ENCODE measurements at places on chromosomes 1 and 21.
A peak's percentile ranks its signal among the peaks of the same experiment; 100 is the strongest.

- no peak for DNase-seq
These were observed 44.1 kb upstream of the ACTL8 start for GRCh38 chr1:17710889-17711576.

DNA sequence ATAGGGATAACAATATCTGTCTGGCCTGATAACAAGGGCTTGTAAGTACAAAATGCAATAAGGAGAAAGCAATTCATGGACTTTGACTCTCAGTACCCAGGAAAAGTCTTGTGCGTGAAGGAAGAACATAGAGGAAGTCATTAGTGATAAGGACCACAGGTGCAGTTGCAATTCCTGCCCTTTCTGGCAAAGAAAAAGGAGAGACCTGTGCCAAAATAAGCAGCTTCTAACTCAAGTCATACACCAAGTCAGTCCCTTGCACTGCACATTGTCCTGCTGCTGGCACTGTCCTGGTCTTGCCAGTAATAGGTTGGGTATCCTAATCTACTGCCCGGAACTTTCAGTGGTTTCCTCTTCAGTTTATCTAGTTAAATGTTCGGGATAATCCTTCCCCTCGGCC lies 14.8 kb upstream of the SOD1 start:
- no peak for DNase-seq

GRCh38 chr1:94729267-94729666 lies 90.9 kb upstream of the SLC44A3 start:
- DNase-seq = no peak

DNA sequence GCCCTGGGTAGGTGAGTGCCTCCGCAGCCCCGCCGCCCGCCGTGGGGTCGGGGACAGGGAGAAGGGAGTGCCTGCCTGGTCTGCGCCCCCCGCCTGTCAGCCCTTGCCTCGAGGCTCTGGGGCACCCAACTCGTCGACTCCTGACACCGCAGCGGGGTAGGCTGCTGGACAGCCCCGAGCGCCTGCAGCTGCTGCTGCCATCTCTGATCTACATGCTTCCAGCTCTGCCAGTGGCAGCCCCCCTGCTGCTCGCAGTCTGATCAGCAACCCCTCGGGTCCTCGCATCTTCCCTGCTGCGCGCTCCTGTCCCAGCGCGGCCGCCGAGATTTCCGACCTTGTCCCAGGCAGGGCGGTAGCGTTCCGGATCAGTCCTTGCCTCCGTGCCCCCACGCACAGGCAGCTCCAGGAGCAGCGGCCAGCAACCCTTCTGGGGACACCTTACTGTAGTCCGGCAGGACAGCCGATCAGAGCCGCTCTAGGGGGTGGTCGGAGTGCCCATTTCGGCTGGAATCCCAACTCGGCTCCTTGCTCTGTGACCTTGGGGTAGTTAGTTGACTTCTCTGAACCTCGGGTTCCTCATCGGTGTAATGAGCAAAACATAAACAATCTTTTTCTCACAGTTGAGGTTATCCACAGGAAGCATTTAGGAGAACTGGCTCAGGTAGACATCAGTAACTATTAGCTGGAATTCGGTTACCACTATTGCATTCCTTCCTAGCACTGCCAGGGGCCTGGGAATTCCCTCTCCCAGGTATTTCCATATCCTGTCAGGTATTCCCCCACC lies 540 bp downstream of the BCAN start:
- DNase-seq = no peak

DNA sequence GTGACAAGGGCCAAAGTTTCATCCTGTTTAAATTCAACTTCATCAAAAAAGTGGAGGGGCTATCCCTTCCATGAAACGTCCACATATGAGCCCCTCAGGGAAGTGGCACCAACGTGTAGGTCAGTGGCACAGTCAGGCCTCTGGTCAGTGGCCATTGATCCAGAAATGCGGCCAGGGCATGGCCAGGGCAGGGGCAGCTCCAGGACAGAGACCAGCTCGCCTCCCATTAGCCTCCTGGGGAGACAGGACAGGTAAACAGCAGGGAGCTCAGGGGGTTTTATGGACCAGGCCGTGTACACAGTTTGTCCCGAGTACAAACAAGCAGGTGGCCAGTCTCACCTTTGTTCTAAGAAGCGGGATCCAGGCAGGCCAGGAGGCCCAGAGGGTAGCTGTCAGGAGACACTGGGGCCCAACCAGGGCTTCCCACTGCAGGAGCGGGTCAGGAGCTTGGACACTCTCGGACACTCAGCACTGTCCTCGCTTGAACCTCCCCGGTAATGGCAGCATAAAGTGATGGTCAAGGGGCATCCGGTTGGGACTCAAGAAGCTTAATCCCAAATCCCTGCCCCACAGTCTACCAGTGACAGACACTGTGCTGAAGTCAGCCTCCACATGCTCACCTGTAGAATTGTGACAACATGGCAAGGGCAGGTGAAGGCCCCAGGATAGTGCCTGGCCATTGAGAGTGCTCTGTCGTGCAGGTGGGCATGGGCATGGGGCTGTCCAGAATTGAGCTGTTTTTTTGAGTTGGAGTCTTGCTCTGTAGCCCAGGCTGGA lies 144.1 kb upstream of the ERRFI1 start:
- no peak for DNase-seq

DNA sequence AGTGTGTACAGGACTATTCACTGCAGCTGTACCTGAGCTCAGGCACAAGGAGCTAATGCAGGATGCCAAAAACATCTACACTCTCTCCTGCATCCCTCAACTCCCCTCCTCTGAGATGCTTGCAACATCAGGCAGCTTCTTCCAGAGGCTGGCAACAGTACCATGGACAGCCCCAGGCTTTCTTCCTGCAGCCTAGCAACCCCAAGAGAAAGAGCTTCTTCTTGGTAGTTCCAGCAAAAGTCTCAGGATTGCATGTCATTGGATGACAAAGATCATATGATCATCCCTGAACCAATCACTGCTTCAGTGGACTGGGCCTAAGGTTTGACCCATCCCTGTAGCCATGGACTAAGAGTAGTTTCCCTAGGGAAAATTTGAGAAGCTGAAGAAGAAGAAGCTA lies 46.7 kb downstream of the CAMK2N1 start:
- peak; percentile 10 for DNase-seq

DNA sequence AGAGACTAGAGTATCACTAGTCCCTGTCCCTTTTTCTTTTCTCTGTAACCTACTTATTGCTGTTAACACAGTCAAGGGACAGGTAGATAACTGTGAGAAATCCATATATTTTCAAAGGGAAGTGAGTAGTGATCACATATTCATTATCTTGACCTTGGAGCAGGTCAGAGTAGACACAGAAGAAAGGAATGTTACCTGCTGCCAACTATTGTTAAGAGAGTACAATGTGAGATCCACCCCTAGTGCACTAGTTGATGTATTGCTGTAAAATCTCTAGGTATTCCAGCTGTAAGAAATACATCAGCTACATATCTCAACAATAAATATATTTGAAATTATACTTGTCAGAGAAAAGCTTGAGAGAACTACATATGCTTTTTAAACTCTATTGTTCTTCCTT lies 68.7 kb upstream of the ADGRL2 start:
- DNase-seq = no peak

DNA sequence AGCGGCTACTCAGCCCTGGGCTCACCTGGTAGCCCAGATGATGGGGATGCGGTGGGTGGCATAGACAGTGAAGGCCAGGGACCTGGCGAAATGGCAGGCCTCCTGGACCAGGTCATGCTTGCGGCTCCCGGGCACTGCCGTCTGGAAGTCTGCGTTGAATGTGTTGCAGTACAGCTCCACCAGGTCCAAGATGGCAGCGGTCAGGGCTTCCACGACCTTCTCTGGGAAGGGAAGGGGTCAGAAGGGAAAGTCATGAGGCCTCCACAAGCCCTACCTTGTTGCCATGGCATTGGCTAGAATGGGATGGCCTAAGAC lies 38.8 kb downstream of the PIK3C2B start:
- no peak for DNase-seq

GRCh38 chr1:178376008-178376407 lies 120.8 kb downstream of the CLEC20A start:
- no peak for DNase-seq

GRCh38 chr1:192201303-192201702 lies 43.0 kb downstream of the RGS18 start:
- no peak for DNase-seq

- no peak for DNase-seq
These were observed 5.8 kb upstream of the EPS8L3 start for GRCh38 chr1:109769330-109770078.

DNA sequence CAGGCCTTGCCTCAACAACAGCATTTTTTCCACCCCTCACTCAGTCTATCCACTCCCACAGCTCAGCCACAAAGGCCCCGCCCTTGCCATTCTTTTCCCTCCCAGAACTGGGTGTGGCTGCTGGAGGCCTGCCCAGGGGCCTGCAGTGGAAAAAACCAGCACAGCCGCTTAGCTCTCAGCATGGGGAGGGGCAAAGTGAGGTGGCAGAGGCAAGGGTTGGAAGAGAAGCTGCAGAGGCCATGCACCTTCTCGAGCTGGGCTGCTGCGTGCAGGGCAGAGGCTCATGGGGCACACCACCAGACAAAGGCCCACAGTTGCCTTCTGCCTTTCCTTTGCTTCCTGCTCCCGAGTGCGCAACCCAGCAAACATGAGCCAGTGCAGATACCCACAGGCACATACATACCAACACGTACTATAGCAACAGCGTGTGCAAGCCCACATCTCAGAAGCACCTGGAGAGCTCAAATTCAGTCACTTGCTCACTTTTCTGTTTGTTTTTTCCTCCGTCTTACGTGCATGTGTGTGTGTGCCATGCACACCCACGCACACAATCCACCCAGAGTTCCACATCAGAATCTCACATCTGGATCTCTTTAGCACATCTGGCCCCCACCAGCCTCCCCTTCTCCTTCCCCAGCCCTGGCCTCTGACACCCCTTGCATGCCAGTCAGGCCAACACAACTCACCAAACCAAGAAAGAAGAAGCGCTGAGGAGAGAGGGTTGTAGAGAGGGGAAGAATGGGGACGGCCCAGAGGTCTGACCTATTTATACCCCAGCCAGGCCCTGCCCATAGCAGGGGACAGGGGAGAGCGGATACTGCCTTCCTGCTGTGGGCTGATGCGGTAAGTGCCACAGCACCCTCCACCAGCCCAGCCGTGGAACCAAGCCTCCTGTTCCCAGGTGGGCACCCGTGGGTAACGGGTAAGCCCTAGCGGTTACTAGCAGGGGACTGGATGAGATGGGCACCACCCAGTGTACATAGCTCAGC lies at the start of gene S100A4:
Gene S100A4, minus strand, starts transcription at position 740 of the 989 bp plus-strand sequence. CDS start 1,012 bp downstream, outside the sequence.
- no peak for DNase-seq

DNA sequence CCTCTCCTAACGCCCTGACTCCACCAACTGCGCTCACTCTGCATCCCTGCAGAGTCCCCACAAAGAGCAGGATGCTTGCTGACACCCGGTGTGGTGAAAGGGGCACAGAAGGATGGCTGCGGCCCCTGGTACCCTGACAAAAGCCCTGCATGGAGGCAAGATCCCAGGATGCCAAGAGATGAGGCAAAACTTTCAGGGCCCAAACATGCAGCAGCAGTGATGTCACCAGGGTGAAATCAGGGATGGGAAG lies 36.6 kb downstream of the SLC9A1 start:
- no peak for DNase-seq
